ENCODE measurements at places on chromosomes 6 and 20. TPM values are rescaled to one million over a fixed set of nuclear protein-coding genes. Genes with fewer than 3 reads are reported as not detected.

The IL17A gene
- total RNA-seq: not detected

The RING1 gene
- total RNA-seq: 20.7 TPM

The RAET1E gene
- total RNA-seq: 0.29 TPM

The CST2 gene
- total RNA-seq: not detected

- no peaks in the 10 kb centered on the region for H3K27me3 ChIP-seq
- peaks cover 23% of the 10 kb centered on the region for H3K4me1 ChIP-seq
- no peaks in the 10 kb centered on the region for H3K36me3 ChIP-seq
- H3K4me3 ChIP-seq: no peak overlapping the region
Observed at GRCh38 chr6:136780972-136781371, 11.3 kb downstream of the MAP3K5 start.

DNA sequence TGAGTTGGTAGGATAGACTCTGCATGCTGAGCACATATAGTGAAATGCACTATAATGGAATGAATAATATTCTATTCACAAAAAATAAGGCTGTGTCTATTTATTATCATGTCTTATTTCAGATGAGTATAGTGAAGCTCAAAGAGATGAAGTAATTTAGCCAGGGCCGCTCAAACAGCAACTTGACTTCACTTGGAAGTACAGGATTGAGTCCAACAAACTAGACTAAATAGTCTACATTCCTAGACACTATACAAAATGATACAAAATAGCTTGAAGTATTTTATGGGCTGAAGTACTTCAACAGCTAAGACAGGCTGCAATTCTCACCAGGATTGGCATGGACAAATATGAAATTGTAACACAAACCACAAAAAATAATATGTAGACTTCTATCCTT lies 144.5 kb upstream of the DST start:
- DNase-seq: no peak
- no peak overlapping the region for H3K4me3 ChIP-seq
- no peaks in the 10 kb centered on the region for H3K36me3 ChIP-seq
- H3K27ac ChIP-seq: no peak overlapping the region
- H3K27me3 ChIP-seq: no peaks in the 10 kb centered on the region
- peaks cover 26% of the 10 kb centered on the region for H3K4me1 ChIP-seq

DNA sequence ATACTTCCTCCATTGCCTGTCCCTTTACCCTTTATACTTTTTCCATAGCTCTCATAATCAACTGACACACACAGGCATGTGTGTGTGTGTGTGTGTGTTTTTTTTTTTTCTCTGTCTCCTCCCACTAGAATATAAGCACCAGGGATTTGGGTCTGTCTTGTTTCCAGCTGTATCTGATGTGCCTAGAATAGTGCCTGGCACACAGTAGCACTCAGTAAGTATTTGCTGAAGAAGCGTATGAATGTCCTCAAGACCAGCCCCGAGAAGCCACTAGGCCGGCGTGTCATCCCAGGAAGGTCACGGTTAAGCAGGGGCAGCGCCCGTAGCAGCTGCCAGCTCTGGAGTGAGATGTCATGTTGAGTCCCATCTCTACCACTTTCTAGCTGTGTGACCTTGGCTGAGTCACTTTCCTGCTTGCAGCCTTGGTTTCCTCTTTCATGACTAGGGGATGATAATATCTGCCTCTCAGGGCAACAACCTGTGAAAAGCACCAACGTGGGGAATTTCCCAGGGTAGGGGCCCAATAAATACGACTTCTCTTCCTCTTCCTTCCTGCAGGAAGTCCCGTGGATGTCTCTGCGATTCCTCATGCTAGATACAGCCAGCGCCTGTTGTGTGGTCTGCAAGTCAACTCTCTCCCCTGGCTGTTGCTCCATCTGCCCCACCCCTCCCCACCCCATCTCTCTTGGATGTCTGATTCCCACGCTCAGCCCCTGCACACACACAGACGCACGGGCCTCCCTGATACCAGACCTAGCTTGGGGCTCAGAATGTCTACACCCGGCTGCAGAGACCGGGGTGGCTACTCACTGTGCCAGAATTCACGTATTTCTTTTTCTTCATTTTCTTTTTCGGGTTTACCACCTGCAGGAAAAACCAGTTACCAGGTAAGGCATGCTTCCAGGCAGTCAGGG lies 58.1 kb downstream of the RAB44 start:
- no peak overlapping the region for H3K4me3 ChIP-seq
- no peak for DNase-seq
- H3K4me1 ChIP-seq: peaks cover 28% of the 10 kb centered on the region
- H3K27me3 ChIP-seq: no peaks in the 10 kb centered on the region
- H3K27ac ChIP-seq: no peak overlapping the region

DNA sequence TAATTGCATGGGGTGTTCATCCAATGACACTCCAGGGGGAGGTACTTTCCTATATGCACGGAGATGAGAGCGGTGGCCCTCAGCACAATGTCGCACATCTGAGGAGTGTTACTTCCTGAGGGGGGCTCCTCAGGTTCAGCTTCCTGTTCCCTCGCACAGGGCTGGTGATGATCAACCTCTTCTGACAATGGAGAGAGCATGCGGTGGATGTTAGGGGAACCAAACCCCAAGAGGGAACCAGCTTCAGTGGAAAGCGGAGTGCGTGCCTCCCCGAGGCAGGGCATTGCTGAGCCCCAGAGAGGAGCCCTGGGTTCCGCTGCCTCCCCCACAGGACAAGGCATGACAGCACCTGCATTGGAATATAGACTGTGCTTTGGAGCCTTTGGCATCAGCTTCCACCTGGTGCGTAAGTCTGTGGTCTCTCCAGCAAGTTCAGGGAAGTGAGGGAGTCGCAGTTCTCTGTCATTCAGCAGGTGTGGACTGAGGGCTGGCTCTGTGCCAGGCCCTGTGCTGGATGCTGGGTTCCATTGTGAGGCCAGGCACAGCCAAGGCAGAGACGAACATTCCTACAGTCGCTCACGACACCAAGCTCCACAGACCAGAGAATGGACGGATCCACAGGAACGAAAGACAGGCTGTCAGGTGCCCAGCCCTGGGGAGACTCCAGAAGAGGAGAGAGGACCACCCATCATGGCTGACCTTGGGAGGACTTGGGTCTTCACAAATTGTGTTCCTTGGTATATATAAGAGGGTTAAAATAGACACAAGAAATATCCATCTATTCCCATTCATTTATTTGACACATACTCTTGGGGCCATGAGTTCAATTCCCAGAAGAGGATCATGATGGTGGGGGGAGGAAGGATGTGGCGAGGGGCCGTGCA lies 3.9 kb upstream of the ZNF831 start:
- no peak for DNase-seq
- no peaks in the 10 kb centered on the region for H3K27me3 ChIP-seq
- H3K4me3 ChIP-seq: no peak overlapping the region
- H3K27ac ChIP-seq: no peak overlapping the region

DNA sequence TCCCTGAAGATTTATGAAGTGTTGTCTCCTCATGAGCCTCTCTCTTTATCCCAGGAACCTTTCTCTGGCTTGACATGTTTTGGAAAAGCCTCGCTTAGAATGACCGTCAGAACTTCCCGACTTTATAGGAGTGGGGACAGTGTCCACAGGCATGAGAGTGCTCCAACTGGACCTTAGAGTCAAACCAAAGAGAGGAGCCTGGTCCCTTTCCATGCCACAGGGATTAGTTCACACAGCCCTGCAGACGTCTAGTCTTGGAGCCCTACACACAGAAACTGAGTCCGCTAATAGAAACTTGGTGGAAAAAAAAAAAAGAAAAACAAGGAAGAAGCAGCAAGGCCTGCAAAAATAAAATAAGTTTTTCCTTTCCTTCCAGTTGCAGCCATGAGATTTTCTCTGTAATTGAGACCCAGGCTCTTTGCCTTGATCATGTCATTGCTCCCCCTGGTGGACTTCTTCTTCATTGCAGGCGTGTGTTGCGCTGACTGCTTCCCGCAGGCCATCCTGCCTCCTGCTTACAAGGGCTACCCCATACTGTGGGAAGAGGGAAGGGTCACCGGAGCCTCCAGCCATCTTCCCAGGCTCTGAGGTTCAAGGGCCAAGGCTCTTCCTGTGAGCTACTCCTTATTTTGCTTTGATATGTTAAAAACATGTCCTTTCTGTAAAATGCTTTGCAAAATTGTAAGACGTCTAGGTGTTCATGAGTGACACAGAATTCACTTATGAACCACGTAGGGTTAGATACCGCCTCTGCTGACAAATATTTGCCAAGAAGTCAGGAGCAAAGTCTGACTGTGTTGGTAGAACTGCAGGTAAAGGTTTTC lies 201.0 kb downstream of the UST start:
- no peak overlapping the region for H3K27ac ChIP-seq
- no peak for DNase-seq
- no peaks in the 10 kb centered on the region for H3K27me3 ChIP-seq
- H3K36me3 ChIP-seq: no peaks in the 10 kb centered on the region
- peaks cover 45% of the 10 kb centered on the region for H3K4me1 ChIP-seq
- H3K4me3 ChIP-seq: no peak overlapping the region
